ENCODE measurements at places on chromosomes 1 and 21. TPM values are rescaled to one million over a fixed set of nuclear protein-coding genes. Genes with fewer than 3 reads are reported as not detected.

GRCh38 chr1:94011709-94012595 is 102.7 kb upstream of the GCLM start:
- no peak for DNase-seq

C1orf50 gene
- total RNA-seq: 7.8 TPM

LYPLA2 gene
- 129 TPM for total RNA-seq

DNA sequence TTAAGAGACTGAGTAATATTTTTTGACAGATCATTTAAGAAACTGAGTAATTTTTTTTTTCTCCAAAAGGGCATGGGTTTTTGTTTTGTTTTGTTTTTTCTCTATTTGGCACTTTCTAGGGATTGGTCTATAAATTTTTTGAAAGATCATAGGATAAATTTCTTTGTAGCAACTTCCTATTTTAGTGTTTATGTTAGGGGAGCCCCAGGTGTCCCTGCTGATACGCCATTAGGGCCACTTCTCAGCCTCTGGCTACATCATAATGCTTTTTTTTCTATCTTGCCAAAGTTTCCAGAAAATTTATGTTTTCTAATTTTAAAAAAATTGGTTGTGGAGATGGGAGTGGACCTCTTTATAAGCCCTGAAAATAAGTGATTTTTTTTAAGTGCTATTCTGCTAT is 2.6 kb downstream of the GABPA start:
- DNase-seq: no peak

- no peak for DNase-seq
Observed at GRCh38 chr1:3093898-3094626, 25.1 kb downstream of the PRDM16 start.

GRCh38 chr1:27071049-27071416 is 58.4 kb upstream of the TENT5B start:
- no peak for DNase-seq
